Thoracic aorta (tissue), 2 donors: ENCODE measurements at places on chromosomes 7 and 10. TPM values are rescaled to one million over a fixed set of nuclear protein-coding genes. Genes with fewer than 3 reads are reported as not detected.

ADGRA1 gene
- not detected for total RNA-seq

IRF5 gene
- total RNA-seq: 25.0 TPM

GNGT1 gene
- total RNA-seq: not detected

SPDYE2B gene
- total RNA-seq: not detected

OR13A1 gene
- 0.85 TPM for total RNA-seq
